Stimulated activated CD8-positive, alpha-beta memory T cell treated with anti-CD3 and anti-CD28 coated beads, Interleukin-7, amount 100 ng/mL, for 1 hour (primary cell): ENCODE measurements at places on chromosomes 4 and X.

DNA sequence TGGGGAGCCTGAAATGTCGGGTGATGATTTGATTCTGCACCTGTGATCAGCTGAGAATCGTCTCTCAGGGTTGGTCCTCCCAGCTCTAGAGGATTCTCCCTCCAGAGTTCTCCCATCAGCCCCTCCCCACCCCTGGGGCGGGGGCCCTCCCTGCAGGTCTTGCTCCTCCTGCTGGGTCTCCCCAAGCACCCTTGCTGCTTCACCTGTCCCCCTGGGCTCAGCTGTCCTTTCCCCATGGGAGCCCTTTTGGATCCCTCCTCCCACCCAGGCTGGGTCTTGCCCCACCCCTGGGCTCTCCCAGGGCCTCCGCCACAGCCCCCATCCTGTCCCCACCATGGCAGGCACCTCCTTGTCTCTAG is 22.2 kb downstream of the PSAPL1 start:
- no peak for DNase-seq

GRCh38 chr4:162557516-162558106 is 393.8 kb upstream of the FSTL5 start:
- DNase-seq = no peak

- DNase-seq = no peak
Observed at GRCh38 chr4:24513718-24514117, 70.6 kb downstream of the DHX15 start.

DNA sequence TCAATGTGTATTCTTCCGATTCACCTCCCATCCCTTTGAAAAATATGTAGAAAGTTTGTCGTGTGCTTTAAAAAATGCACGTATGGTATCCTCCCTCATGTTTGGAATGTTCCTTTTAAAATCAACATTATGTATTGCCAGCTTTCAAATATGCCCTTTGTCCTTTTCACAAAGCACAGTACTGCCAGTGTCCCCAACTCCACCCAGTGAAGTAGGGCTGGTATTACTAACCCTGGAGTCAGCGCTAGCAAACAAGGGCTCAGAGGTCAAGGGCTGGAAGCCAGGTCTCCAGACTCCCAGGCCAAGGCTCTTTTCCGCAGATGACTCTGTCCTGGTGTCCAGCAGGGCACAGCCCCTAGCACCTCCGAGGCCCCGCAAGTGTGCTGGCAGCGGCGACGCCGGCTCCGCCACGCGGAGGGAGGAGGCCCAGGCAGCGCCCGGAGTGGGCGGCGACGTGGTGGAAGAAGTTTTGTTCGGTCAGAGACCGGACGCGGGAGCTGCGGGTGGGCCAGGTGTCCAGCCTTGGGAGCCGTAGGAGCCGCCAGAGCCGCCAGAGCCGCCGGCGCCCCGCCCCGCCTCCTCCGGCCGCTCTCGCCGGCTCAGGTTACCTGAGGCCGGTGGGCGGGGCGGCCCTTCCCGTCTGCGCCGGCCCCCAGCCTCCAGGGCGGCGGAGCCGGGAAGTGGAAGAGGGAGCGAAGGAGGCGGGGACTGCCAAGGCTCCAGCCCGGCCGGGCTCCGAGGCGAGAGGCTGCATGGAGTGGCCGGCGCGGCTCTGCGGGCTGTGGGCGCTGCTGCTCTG is at the start of gene IL13RA1:
TSS of gene IL13RA1 (plus strand) at position 720 of the 799 bp plus-strand sequence. CDS start at position 753, 33 bp downstream.
- no peak for DNase-seq

- DNase-seq = no peak
Observed at GRCh38 chr4:110061076-110061475, 137.3 kb downstream of the ELOVL6 start.

DNA sequence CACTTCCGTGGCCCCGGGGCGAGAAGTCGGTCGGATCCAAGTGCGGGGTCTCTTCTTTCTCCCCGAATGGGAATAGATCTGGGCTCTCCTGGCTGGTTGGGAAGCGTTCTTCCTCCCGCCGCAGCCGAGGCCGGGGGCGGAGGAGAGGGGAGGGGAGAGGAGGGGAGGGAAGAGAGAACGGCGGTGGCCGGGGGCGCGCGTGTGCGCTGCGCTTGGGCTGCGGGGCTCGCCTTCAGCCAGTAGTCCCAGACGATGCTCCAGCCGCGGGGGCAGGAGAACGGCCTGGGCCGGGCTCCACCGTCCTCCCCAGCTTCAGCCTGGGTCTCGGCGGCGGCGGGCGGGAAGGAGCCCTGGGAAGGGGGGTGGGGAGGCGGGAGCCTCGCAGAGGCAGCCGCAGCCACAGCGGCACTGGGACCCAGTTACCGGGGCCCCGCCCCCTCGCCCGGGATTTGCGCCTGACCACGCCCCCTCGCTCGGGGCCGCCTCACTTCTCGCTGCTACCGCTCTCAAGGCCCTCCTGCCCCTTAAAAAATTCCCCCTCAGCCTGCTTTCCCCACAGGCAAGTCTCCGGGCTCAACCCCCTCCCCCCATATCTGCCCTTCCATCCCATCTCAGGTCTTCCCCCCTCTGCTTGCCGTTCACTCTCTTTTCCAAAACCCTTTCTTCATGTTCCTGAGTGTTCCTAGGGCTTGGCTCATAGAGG is at the start of gene FGD1:
TSS of gene FGD1 (minus strand) at position 421 of the 703 bp plus-strand sequence. CDS start 802 bp downstream, outside the sequence.
- DNase-seq = peak; percentile 1

DNA sequence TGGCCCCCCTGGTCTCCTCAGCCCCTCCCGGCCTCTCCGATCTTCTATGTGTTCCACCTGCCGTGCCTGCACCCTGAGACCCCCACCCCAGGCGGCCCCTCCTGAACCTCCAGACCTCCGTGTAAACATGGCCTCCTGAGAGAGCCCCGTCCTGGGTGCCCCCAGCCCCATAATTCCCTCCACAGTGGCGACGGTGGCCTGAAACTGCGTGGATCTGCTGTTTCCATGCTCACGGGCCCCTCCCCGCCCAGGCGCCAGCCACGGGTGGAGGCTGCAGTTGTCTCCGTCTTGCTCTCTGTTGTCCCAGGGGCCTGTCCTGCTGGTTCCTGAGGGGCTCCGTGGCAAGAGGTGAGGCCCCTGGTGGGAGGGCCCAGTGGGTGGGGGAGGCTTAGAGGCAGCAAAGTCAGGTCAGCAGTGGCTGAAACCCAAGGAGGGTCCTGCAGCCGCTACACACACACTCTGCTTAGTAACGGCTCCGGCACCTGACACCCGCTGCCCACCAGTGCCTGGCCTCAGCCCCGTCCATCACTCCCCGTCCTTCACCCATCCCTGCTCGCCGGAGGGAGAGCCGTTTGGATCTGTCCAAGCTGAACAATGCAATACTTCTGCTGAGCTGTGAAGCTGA is 75.8 kb downstream of the FAM53A start:
- no peak for DNase-seq

GRCh38 chrX:63439580-63439979 is 88.4 kb upstream of the SPIN4 start:
- DNase-seq = no peak

- no peak for DNase-seq
Observed at GRCh38 chrX:22095856-22096255, 63.7 kb downstream of the PHEX start.

DNA sequence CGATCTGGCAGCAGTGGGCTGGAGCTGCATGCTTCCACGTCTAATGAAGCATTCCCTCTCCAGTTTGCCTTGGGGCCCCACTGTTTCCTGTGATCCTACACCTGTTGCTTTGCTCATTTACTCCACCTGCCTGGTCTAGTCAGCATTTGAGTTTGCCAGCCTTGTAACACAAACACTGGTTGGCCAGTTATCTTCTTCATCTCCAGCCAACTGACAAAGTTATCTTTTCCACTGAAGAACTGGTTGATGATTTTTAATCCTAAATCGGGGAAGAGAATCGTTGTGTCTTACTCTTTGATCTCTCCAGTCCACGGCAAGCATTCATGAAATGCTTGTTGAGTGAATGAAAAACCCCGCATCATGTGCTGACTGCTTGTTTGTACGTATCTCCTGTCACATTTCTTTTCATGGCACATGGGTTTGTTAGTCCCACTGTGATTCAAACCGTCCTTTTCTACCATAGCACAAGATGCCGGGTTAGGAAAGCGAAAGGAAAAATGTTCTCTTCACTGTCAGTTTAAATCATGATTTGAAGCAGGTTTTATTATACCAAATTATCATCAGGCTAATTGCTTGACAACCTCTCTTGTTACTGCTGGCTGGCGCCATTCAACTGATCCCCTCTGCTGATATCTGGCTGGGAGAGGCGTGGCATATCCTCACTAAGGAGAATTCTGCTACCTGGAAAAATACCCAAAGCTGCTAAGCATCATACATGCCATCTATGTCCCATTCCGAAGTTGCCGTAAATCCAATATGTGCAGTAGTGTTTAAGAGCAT is 144.8 kb downstream of the SHROOM3 start:
- no peak for DNase-seq

DNA sequence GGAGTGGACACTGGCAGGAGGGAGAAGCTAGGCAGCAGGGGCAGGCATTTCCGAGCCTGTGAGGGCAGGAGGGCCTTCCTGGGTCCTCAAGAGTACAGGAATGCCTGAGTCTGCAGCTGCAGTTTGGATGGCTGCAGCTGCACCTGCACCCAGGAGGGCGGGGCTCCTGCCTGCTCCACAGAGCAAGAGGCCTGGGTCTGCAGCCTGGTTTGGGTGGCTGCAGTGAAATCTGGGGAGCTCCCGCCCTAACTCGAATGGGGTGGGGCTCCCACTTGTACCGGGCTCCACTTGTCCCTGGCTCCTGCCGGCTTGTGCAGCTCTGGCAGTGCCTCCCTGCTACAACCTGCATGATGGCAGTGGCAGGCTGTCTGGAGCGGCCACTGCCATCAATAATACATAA is 436.0 kb downstream of the ARHGAP24 start:
- DNase-seq = no peak

DNA sequence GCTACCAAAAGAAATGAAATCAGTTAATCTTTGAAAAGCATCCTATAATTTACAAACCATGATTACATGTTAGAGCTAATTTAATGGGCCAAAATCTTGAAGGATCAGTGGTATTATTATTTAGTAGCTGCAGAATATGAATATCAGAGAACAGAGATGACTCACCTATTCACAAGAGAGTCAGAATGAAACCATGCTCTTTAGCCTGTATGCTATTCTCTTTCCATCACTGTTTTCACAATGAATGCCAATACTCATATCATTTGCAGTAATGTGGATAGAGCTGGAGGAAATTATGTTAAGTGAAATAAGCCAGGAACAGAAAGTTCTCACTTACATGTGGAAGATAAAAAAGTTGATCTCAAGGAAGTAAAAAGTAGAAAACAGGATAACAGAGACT is 414.1 kb downstream of the CENPC start:
- no peak for DNase-seq

- no peak for DNase-seq
Observed at GRCh38 chr4:103032574-103032973, 13.1 kb upstream of the SLC9B1 start.

DNA sequence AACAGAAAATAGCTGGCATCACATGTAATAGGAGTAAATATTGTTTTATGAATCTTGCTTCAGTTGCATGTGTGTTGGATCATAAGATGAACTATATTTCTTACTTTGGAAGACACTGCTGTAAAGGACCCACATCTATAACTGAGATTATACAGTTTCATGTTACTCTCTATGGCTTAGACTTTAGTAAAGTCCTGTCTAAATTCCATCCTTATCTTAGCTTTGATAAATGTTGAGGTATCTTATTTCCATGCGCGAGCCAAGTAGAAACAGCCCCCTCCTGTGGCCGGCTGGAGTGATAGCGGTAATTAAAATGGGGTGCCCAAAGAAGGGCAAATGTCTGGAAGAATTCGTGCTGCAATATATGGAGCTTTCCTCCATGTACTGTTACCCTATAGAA is 43.0 kb downstream of the CCDC158 start:
- peak; percentile 9 for DNase-seq

- DNase-seq = no peak
Observed at GRCh38 chrX:35023683-35024082, 81.1 kb downstream of the FAM47B start.

GRCh38 chr4:70895811-70896491 is 6.2 kb upstream of the MOB1B start:
- DNase-seq = no peak

- DNase-seq = no peak
Observed at GRCh38 chr4:47493238-47494123, 8.4 kb downstream of the ATP10D start.

GRCh38 chr4:164252286-164252685 is 501.6 kb upstream of the SMIM31 start:
- DNase-seq = no peak

- DNase-seq = no peak
Observed at GRCh38 chr4:188934320-188934962, 795.2 kb downstream of the TRIML1 start.
